ENCODE measurements at places on chromosomes 3 and 15. TPM values are rescaled to one million over a fixed set of nuclear protein-coding genes. Genes with fewer than 3 reads are reported as not detected.

GRCh38 chr3:53254509-53255422 is 1.1 kb downstream of the TKT start:
- DNase-seq, result peak; percentile 40

- no peak for DNase-seq
Measured at GRCh38 chr15:99148851-99149276, 44.0 kb downstream of the SYNM start.

GRCh38 chr15:36465304-36465703 is 114.1 kb upstream of the CDIN1 start:
- no peak for DNase-seq

DNA sequence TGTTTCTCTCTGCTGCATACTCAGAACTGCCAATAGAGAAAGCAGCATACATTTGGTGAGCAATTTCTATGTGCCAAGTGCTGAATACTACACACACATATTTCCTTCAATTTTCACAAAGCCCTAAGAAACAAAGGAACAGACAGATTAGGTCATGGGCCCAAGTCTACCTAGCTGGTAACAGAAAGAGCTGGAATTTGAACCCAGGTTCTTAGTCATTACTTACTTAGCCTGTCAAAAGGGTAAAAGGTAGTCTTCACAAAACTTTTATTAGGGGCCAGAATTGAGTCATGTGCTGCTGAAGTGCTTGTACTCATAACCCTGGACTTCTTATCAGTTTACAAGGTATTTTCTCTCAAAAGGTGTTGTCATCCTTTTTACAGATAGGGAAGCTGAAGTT is 10.4 kb upstream of the ABHD17C start:
- DNase-seq, result no peak

- DNase-seq, result no peak
Measured at GRCh38 chr3:172553526-172554252, 30.5 kb upstream of the TNFSF10 start.

The CMSS1 gene
- total RNA-seq, result 15.1 TPM

DNA sequence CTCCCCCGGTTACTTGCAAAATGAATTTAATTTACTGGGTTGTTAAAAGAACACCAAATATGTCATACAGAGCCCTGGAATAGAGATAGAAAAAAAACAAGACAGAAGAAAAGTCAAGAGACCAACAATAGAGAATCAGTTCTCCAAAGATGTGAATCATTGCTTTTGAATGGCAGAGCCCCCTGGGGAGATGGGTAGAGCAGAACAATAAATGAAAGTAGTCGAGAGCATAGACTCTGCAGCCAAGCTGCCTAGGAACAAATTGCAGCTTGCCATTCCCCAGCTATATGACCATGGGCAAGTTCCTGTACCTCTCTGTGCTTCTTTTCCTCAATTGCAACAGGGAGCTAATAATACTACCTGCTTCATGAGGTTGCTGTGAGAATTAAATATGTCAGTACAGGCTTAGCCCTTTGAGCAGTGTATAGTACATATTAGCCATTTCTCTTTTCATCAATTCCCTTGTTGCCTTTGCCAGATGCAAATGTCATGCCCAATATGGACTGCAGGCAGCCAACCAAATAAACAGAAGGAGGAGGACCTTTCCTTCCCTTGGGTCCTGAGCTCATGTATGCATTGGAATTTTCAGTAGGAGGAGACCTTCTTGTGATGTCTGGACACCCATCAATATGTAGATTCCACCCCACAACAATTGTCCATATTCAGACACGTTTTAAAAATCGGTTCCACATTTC is 25.0 kb upstream of the BFSP2 start:
- DNase-seq, result no peak

- peak; percentile 67 for DNase-seq
Measured at GRCh38 chr3:192917404-192918274, at the start of gene MB21D2. Gene MB21D2, minus strand, starts transcription at chr3:192917856. Its CDS starts 16 bp downstream, at chr3:192917840.

The MCF2L2 gene
- 0.25 TPM for total RNA-seq

The CCR2 gene
- not detected for total RNA-seq

The TBC1D2B gene
- total RNA-seq, result 23.7 TPM

DNA sequence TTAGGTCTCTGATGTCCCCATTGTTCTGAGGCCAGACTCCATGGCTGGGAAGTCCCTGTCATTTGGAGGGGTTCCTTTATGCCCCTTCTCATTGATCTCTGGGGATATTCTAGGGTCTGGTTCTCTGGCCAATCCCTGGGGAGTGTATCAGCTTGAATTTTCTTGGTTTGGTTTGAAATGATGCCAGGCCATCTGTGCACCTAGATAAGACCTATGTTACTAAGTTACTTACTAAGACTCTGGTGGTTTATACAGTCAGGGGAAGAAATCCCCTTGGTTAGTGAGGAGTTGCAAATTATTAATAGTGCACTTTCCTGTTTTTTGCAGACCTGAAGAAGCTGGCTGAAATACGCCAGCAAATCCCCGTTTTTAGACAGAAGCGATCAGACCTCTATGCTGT is 20.3 kb downstream of the NIT2 start:
- DNase-seq, result peak; percentile 71

DNA sequence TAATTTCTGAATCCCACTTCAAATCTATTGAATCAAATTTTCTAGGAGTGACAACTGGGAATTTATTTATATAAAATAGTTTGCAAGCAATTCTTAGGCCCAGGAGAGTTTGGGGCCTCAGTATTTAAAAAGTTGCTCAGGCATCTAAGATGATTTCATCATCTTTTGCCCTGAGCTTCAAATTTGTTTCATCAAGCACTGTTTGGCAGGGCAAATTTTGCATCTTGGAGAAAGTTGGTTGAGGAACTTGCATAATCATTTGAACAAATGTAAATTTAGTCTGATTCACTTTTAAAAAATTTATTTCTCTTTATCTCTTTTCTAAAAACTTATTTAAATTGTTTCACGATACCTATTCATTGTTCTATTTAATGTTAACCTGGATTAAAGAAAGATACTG is 702.8 kb downstream of the SI start:
- DNase-seq, result no peak

- peak; percentile 84 for DNase-seq
Measured at GRCh38 chr15:66841953-66842681, 140.1 kb downstream of the SMAD6 start.

The TMEM212 gene
- total RNA-seq, result not detected

The CCR4 gene
- total RNA-seq, result not detected

- DNase-seq, result peak; percentile 13
Measured at GRCh38 chr3:129231331-129232119, 17.9 kb upstream of the COPG1 start.

- no peak for DNase-seq
Measured at GRCh38 chr3:187689984-187690383, 12.4 kb downstream of the RTP2 start.

The ZNF385D gene
- 1.0 TPM for total RNA-seq

DNA sequence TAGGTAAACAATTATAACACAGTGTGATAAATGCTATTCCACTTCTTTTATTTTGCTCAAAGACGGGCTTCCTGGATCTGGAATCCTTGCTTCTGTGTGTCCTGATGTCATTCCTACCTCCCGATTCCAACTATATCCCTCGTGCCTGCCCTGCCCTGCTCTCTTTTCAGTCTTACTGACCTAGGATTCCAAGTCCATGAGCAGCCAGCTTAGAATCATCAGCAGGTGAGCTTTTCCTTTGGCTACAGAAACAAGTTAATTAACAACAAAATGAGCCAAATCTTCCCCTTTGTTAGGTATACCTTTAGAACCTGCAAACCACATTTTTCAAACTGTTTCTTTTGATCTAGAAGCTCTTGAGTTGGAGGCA is 21.9 kb upstream of the KPNA1 start:
- no peak for DNase-seq

DNA sequence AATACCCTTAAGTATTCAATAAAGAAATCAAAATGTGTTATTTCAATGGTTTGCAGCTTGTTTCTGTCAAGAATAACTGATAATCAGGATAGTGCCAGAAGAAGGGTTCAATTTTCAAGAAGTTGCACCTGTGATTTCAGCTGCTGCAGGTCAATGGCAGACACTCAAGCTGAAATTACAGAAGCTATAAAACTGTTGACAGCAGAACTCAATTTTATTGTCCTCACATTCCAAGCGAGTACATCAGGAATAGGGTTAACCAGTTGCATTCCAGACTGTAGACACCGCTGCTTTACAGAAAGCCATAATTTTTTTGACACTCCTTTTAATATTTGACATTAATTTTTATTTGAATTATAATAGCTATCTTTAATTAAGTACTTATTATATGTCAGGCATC is 364.1 kb downstream of the CGGBP1 start:
- no peak for DNase-seq

- peak; percentile 59 for DNase-seq
Measured at GRCh38 chr3:126355777-126356372, 1.3 kb downstream of the KLF15 start.

DNA sequence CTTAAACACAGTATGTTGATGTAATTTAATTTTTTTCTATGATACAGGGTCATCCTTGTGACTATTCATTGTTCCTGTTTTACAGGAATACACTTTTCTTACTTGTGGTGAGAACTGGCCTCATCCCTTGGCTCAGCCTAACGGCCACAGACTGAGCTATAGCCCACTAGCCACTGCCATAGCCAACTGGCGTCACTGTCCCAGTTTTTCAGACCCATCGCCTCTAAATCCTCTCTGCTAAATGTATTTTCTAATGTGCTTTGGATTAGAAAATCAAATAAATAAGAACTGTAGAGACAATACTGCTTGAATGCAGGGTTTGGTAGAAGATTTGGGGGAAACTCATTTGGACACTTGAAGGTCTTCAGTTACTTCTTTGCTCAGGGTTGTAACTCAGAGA is 113.1 kb downstream of the TIGIT start:
- no peak for DNase-seq

The SAMD7 gene
- not detected for total RNA-seq

DNA sequence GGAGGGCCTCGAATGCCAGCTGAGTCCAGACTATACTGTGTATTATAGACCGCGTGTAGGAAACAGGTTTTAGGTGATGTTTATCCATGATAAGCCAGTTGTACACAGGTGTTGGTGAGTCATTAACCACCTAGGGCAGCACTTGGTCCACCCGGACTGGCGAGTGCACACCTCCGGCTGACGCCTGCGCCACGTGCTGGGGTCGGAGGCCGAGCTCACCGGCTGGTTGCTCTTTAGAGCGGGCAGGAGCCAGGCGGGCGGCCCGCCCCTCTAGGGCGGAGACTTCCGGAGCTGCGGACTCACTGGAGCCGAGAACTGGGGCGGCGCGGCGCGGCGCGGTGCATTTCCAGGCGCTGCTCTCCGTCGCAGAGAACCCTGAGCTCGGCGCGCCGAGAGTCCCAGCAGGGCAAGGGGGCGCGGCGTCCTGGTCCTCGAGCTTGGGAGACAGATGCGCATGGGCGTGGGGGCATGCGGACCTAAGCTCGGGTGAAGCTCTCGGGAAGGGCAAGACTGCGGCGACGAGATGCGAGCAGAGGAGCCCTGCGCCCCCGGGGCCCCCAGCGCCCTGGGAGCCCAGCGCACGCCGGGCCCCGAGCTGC is at the start of gene ESYT3:
Gene ESYT3 (plus strand): TSS at position 341 of the 599 bp plus-strand sequence. CDS start 183 bp downstream, at position 524.
- DNase-seq, result peak; percentile 62

- peak; percentile 47 for DNase-seq
Measured at GRCh38 chr3:49454458-49454857, 15.6 kb upstream of the DAG1 start.

DNA sequence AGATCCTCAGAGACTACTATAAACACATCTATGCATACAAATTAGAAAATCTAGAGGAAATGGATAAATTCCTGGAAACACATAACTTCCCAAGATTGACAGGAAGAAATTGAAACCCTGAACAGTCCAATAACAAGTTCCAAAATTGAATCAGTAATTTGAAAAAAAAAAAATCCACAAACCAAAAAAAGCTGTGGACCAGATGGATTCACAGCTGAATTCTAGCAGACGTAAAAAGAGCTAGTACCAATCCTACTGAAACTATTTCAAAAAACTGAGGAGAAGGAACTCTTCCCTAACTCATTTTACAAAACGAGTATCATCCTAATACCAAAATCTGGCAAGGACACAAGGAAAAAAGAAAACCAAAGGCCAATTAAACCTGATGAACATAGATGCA is 77.0 kb upstream of the FXR1 start:
- no peak for DNase-seq

The COPS2 gene
- 111 TPM for total RNA-seq

DNA sequence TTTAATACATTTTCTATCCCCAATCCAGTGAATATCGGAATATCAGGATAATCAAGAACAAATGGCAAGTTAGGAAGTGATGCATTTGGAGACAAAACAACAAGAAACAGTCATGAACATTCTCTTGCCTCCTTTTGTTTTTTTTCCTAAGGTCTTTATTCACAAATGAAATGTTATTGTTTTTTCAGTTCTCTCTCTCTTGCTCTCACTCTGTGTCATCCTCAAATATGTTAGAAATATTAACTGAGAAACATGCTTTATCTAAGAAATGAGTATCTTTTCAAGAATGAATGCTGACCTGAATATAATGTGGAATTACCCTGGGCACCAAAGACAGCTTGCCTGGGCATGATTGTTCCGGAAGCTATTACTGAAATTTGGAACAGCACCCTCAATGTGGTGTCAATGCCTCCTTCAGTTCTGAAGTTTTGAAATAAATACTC is 51.3 kb downstream of the RBMS3 start:
- no peak for DNase-seq

GRCh38 chr3:7764115-7764514 is 737.5 kb upstream of the LMCD1 start:
- no peak for DNase-seq

Data from renal cortical epithelial cell (primary cell).